Activated naive CD8-positive, alpha-beta T cell treated with anti-CD3 and anti-CD28 coated beads, Interleukin-2, amount 10 ng/mL, durations not matched to agents 7 days and 5 days (primary cell): ENCODE measurements at places on chromosomes 3 and 15. TPM values are rescaled to one million over a fixed set of nuclear protein-coding genes. Genes with fewer than 3 reads are reported as not detected.

Gene ZIC4
- not detected for total RNA-seq

Gene GOLGA6L7
- not detected for total RNA-seq

Gene CPLX3
- total RNA-seq = 0.28 TPM

Gene PLCB2
- total RNA-seq = 173 TPM

Gene ATOSA
- total RNA-seq = 65.1 TPM

Gene NRROS
- total RNA-seq = 17.0 TPM

Gene MCCC1
- 38.0 TPM for total RNA-seq

Gene TBCCD1
- total RNA-seq = 15.2 TPM

Gene FMN1
- total RNA-seq = 0.45 TPM

Gene SHC4
- total RNA-seq = 0.47 TPM

Gene MORC1
- not detected for total RNA-seq

Gene IMPG2
- total RNA-seq = 0.42 TPM

Gene STX19
- not detected for total RNA-seq

Gene RASL12
- total RNA-seq = not detected

Gene SH2D7
- 0.11 TPM for total RNA-seq

Gene CLDN16
- not detected for total RNA-seq

Gene SQOR
- 65.6 TPM for total RNA-seq
